ENCODE measurements at places on chromosomes 12 and 14.
A peak's percentile ranks its signal among the peaks of the same experiment; 100 is the strongest.

DNA sequence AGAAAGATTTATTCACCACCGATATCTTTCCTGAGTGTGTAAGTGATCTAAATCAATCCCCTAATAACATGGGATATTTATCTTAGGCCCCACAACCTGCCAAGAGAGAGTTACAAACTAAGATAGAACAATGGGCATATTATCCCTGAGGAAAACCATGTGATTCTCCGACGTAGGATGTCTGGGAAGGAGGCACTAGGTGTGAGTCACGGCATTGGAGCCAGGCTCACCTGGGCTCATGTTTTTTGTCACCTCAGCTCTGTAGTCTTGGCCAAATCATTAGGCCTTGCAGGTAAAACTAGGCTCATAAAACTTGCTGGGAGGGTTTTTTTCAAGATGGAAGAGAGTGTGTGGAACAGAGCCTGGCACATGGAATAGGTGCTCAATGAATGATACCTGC lies 129.7 kb upstream of the PLEKHG7 start:
- no peak for DNase-seq

DNA sequence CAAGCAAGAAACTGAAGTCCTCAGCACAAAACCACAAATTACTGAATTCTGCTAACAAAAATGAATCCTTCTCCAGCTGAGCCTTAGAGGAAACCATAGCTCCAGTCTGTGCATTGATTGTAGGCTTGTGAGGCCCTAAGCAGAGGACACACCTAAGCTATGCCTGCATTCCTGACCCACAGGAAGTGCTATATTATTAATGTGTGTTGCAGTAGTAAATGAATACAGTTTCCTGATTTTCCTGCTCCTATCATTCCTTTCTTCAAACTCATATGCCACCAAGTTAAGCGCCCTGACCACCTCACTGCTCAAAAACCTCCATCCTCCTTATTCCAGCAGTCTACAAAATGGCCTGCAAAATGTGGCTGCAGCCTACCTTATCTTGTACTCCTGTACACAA lies 151.9 kb upstream of the ABCD2 start:
- DNase-seq: no peak

DNA sequence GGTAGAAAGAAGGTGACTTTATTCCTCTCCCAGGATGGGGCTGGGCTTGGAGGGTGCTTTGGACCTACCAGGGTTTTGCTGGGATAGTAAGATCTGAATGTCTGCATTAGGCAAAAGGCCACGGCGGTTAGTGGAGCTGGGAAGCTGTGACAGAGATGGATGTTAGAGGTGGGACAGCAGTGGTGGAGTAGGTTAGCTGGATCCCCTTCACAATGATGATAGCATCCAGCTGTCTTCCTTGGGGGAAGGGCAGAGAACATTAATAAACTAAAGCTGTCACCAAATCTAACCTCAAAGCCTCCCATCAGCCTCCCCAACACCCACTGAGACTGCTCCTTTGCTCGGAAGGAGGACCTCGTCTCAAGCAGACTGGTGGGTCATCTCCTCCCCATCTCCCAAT lies 104.8 kb downstream of the GPATCH2L start:
- DNase-seq: no peak

DNA sequence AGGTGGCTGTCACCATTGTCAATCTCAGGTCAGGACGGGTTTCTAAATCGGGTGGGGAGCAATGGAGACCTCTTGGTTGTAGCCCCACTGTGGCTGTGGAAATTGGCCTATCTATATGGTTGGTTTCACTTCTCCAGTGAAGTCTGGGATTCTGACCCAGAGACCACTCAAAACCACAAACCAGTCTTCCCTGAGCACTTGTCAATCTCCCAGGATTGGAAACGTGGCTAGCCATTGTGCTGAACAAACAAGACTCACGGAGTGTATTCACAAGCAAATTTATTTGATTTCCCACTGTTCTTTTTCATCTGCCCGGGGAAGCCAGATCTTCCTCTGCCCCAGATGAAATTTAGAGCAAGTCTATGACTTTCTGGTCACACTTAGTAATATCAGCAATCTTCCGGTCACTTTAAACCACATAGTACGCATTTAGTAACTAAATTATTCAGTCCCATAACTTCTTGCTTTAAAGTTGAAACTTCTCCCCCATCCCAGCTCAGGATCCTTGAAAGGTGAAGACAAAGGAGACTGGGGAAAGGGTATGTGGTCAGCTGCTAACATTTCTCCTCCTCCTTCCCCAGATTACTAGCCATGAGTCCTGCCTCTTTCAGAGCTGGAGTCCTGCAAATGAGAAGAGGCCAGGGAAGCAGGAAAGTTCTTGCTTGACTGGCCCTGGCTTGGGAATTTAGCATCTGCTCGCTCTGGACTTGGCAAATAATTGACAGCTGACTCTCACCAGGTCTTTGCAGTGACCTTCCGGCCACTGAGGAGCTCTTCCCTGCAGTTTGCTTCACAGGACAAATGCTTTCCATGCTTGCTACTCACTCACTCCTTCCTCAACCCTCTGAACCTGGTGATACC lies 123.2 kb upstream of the MAX start:
- no peak for DNase-seq

- no peak for DNase-seq
These were observed 17.8 kb downstream of the OTUB2 start for GRCh38 chr14:94043756-94044475.

DNA sequence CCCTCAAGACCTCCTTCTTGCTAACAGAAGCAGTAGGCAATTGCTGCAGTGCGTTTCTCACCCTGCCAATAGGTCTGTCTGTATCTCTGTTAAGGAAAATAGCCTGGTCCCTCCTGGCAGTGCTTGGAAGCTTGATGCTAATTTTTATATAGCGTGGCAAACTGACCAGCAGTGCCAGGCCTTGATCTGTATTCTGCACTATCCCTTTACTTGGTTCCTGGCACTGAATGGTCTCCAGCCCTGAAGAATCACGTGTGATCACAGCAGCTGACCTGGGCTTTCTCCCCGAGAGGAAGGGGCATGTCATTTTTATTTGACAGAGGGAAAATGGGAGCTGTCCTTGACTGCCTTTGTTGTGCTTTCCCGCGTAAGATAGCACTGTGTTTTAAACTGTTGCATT lies 48.7 kb upstream of the TRAF3 start:
- no peak for DNase-seq

DNA sequence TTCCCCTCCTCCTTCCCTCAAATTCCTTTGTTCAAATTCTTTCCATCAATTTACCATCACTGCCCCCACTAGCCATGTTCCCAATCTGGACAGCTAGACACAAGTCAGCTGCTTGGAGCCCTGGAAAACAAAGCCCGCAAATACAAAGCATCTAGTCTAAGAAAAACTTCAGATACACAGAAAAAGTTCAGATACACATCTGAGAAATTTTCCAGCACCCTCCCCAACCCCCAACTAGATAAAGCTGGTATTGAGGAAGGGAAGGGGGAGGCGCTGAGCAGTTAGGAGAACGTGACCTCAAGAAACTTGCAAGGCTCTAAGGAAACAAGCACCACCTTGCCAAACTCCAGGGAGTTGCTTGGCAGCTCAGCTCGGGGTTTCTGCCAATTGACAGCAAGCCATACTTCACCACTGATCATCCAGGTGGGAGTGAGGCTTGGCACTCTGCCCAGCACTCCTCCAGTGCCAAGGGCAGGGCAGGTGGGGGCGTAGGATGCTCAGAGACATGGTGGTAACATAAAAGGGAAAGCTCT lies 5.1 kb upstream of the CNIH1 start:
- DNase-seq: no peak

- no peak for DNase-seq
These were observed 73.7 kb downstream of the DCAF5 start for GRCh38 chr14:69079188-69079742.

DNA sequence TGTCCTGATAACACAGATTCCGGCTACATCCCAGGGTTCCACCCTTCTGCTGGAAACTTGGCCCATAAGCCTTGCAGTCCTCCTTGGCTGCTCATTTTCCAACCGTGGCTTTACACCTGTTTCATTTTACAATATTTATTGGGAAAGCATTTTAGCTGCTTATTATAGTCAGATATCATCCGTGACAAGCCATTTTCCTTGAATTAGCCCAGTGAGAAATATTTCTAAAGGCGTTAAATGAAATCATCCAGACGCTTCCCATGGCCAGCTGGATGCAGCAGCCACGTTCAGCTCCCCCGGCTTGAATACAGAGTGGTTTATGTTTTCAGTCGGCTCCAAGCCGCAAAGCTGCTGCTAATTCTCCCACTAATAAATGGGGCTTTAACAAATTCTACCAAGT lies 245.0 kb upstream of the PELI2 start:
- DNase-seq: no peak

DNA sequence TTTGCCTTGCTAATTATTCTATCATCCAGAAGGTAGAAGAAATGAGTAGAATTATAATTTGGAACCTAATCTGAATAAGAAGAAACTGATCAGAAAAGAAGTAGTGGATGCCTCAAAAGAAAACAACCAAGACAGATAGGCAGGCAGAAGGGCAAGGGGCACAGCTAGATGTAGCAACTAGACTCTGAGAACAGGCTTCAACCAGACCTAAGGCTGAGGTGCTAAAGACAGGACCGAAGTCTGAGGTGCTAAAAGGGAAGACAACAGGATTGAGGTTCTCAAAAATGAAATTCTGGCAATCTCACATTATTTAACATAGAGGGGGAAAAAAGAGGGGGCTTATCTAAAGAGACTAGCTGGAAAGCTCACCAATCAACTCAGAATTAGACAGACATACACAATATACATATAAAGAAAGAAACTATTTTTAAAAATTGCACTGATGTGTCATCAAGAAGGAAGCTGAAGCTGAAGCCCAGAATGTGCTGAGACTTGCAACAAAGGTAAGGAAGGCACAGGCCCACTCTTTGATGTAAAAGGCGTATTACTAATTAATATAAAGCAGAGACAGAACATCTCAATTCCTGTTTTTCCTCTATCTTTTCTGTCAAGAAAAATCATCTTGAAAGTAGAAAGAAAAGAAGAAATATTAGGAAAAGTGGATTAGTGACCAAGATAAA lies 43.8 kb upstream of the CSRNP2 start:
- no peak for DNase-seq

GRCh38 chr14:24394275-24394674 lies 4.5 kb upstream of the NYNRIN start:
- DNase-seq: no peak

GRCh38 chr14:37452323-37452722 lies 142.7 kb downstream of the FOXA1 start:
- no peak for DNase-seq

- DNase-seq: no peak
These were observed 22.9 kb upstream of the KTN1 start for GRCh38 chr14:55556929-55557623.

DNA sequence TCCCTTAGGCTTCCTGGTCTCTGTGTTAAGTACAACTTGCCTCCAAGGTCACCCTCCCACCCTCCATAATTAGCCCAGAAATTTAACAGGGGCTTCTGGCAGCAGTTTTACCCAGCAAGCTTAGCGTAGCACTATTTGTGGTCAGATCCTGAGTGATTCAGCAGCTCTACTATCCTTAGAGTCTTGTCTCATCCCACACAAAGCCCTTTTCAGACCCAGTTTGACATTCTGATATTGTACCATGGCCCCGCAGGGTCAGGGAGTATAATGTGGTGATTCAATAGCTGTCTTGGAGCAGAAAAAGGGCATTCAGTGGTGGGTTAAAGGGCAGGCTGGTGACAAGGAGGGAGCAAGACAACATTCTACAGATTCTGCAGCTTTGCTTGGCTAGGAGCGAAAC lies 153.8 kb upstream of the DDHD1 start:
- DNase-seq: no peak

DNA sequence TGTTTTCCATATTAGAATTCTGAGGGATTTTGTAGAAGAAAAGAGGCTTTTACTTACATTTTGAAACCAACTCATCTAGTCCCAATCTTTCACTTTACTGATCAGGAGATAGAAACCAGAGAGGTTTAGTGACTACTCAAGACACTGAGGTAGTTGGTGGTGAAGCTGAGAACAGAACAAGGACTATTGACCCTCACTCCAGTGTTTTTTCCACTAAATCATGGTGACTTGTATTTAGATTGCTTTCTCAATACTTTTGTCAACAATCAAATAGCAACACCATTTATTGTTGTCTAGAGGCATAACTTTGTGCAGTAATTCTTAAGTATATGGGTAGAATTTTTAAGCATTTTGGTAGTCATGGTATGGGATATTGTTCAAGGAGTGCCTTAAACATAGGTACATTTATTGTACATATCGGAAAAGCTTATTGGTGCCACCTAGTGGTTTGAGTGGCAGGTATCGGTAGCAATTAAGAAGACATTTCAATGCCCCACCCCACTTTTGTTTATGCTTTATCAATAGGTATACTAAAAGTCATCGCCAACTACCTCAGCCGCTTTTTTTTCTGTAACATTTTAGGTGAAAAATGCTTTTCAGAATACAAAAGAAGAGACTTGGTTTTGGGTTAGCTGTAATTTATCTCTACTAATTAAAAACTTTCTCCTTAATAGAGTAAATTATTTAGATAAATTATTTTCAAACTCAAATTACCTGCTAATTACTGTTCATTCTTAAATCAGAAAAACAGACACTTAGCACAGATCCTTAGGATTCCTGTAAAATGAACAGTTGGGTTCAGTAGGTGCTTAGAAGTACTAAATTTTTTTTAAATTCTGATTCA lies 47.3 kb upstream of the PAWR start:
- peak; percentile 54 for DNase-seq

DNA sequence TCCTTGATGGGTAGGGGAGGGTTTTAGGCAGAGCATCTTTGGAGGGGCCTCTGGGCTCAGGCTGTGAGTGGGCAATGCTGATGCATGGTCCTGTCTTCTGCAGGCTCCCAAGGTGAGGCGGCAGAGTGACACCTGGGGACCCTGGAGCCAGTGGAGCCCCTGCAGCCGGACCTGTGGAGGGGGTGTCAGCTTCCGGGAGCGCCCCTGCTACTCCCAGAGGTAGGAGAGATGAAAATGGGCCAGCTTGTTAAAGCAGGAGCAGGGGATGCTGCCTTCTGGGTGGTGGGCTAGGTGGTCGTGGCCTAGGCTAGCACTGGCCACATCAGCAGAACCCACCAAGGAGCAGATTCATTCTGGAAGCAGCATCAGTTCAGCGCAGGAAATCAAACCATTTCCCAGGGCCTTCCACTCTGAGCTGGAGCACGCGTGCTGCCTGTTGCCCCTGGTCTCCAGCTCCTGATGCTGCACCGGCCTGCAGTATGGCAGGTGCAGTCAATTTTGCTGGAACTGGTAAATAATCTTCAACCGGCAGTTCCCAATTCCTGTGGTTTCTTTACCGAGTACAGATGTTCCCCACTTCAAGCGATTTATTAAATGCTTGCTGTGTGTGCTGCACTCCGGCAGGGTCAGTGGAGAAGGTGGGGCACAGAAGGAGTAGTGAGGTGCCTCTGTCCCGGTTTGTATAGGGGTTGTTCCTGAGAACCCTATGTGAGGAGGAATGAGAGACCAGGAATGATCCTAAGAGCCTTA lies 7.4 kb downstream of the PAPLN start:
- no peak for DNase-seq

- DNase-seq: no peak
These were observed 2.8 kb upstream of the NID2 start for GRCh38 chr14:52071675-52072074.

DNA sequence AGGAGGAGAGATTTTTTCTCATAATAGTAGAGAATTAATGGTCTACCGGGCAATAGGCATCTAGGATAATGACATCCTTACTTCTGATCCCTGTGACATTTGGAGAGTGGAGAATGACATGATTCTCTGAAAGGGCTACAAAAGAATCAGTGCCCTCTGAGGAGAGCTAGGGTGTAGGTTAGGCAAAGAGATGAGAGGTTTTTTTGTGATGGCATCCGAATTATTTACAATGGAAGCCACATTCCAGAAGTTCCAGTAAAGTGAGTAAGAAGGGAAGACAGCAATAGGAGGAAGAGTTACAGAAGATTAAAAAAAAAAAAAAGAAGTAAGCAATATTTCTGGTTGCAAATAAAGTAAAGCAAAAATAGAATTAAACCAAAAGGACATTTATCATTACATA lies 478.0 kb downstream of the RMST start:
- no peak for DNase-seq

Data from T-helper 2 cell (primary cell).